Activated CD4-positive, alpha-beta T cell treated with anti-CD3 and anti-CD28 coated beads, Interleukin-2, amount 10 ng/mL, durations not matched to agents 7 days and 5 days (primary cell): ENCODE measurements at places on chromosomes 13 and 19.
A peak's percentile ranks its signal among the peaks of the same experiment; 100 is the strongest.

DNA sequence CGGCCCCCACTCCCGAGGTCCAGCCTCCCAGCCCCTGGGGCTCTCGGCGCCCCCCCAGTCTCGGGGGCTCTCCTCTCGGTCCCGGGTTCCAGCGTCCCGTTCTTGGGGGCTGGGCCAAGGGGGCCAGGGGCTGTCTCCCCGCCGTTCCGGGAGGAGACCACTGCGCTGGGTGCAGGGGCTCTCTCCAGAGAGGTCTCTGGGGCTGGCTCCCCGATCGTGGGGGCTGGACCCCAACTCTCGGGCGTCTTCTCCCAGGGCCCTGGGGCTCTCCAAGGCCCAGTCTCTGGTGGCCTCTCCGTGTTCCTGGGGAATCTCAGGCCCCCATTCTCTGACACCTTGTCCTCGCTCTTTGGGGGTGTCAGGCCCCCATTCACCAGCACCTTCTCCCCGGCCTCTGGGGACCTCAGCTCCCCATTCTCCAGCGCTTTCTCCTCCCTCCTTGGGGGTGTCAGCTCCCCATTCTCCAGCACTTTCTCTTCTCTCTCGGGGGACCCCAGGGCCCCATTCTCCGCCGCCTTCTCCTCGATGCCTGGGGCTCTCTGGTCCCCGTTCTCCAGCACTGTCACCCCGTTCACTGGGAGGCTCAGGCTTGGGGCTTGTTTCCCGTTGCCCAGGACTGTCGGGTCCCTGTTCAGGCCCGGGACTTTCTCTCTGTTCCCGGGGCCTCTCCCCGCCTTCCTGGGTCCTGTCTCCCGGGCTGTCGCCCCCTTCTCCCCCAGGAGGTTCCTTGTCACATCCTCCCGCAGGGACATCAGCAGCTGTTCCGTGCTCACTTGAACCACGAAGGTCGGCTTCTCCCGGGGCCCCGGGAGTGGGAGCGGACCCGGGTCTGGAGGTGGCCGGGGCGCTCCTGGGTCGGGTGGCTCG, 13.7 kb downstream of the LMTK3 start:
- DNase-seq, result no peak

GRCh38 chr13:60329221-60329923, 67.6 kb upstream of the TDRD3 start:
- peak; percentile 7 for DNase-seq

DNA sequence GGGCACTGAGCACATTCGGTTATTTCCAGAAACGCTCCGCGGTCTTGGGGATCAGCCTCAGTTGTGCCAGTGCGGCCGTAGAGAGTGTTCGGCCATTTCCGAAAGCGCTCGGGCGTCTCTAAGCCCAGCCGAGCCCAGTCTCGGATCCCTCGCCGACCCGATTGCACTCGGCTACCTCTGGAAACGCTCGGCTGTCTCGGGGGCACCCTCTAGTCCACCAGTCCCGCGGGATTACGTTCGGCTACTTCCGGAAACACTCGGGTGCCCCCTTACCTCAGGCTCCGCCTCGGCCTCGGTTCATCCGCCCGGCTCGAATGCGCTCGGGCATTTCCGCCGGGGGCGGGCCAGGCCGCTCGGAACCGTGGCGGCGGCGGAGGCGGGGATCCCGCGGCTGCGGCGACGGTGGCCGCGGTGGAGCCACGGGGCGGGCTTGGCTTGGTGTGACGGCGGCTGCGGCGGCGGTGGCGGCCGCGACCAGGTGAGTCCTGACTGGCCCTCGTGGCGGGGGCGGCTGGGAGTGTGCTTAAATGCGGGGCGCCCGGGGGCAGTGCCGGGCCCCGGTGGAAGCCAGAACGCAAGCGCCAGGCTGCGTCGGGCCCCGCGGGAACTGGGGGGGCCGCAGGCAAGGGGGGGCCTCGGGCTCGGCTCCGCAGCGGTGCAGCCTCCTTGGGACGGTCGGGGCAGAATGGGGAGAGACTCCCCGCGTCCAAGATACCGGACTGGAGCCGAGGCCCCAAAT, at the start of gene PIK3R2:
Gene PIK3R2, plus strand, starts transcription at position 347 of the 739 bp plus-strand sequence. CDS start 2,717 bp downstream, outside the sequence.
- peak; percentile 100 for DNase-seq

DNA sequence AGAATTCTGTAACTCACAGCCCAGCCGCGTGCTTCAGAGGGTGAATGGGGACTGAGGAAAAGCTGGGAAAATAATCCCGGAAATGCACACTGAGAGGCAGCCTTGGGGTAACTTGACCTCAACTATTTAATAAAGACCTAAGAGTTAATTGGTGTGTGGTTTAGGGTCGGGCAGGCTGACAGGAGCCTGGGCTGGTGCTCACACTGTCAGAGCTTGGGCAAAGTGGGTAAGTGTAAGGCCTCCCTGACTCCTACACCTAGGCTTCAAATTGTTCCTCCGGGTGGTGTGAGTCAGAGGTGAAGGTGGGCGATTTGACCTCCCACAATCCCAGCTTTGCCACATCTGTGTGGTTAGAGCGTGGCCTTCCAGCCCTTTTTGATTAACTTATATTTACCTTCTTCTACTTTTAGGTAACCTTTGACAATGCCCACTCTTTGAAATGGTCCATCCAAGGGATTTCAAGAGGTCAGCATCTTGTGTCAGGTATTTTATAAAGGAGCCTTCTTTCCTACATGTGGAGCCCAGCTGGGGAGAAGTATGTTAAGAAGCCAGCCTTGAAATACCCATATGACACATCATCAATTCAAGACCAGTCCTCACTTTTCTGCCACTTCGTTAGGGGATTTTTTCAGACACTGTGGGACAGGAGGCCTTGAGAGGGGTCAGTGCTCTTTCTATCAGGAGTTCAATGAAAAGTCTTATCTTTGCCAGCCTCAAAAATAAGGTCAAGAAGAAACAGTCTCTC, 114.2 kb downstream of the NUFIP1 start:
- DNase-seq, result no peak

- DNase-seq, result no peak
Measured at GRCh38 chr19:48755084-48755641, at the start of gene FGF21. Gene FGF21 (plus strand): TSS chr19:48755524. CDS start chr19:48756237, 713 bp downstream.

DNA sequence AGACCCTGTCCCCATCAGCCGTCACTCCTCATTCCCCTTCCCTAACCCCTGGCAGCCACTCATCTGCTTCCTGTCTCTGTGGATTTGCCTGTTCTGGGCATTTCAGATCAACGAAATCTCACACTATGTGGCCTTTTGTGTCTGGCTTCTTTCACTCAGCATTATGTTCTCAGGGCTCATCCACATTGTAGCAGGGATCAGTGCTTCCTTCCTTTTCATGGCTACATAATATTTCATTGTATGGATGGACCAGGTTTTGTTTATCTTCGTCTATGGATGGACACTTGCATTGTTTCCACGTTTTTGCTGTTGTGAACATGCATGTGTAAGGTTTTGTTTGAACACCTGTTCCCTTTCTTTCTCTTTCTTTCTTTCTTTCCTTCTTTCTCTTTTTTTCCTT, 41.3 kb downstream of the NWD1 start:
- no peak for DNase-seq

- DNase-seq, result no peak
Measured at GRCh38 chr13:37869506-37869755, 141 bp downstream of the TRPC4 start.

DNA sequence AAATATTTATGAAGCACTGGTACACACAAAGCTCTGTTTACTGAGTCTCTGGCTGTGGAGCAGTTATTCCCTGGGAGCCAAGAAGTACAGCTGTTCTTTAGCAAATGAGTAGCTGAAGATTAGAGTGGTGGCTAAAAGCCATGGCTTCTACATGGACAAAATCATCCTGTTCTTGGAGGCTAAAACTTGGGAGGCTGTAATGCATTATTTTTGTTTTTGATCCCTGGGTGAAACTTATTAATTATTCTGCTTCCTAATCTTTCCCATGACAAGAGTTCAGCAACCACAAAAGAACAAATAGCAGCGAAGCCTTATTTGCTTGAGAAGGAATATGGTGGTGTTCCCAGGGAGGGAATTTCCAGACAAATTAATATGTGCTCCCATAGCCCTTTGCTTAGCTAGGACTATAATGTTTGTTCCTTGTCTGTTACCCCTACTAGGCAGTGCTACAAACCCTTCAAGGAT, 109.5 kb downstream of the DCT start:
- no peak for DNase-seq

DNA sequence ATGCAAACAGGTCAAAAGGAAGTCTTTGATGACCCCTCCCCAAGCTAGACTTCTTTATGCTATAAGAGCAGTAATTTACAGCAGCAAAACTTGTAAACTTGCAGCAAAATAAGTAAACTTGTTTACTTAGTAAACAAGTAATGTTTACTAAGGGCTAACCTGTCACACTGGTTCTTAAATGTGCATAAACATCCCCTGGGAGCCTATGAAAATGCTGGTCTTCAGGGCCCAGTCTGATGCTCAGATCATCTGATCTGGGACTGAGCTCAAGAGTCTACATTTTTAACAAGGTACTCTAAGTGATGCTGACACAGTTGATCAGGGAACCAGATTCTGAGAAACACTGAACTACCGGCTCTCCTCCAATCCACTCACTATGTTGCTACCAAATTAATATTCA, 53.4 kb downstream of the MTMR6 start:
- no peak for DNase-seq

GRCh38 chr13:110683203-110683883, 22.6 kb downstream of the CARS2 start:
- DNase-seq, result peak; percentile 54

- no peak for DNase-seq
Measured at GRCh38 chr19:34316741-34317301, 48.2 kb upstream of the GPI start.

DNA sequence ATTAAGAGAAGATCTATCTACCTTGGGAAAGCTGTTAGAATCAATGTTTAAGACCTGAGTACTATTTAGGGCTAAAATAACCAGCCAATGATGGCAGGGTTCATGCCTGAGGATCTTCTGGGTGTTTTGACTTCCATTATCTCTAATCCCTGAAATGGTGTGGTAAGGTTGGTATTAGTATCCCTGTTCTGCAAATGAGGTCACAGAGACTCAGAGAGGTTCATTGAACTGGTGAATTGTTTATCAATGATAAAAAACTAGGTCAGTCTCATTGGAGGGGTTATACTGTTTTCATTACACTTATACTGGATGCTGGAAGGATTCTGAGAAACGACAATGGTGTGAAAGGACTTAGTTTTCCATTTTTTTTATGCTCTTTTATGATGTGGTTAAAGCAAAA, 264.8 kb downstream of the KLF5 start:
- DNase-seq, result no peak

DNA sequence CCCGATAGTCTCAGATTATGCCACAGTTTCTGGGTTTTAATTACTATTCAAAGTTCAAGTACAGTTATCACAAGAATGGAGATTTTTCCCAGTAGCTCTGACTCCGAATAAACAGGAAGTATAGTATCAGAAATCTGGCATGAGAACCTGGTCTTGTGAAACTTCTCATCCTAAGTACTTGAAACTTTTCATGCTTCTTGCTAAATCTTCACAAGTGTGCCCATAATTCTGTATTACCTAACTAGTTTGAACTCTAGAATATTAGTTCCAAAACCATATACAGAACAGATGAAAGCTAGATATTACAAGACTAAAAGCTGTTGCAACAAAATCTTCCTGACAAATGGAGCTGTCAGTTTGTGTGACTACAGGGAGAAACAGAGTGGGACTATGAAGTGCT, 70.5 kb upstream of the CSNK1A1L start:
- DNase-seq, result no peak

GRCh38 chr13:113589961-113590339, 5.4 kb downstream of the TFDP1 start:
- DNase-seq, result no peak

DNA sequence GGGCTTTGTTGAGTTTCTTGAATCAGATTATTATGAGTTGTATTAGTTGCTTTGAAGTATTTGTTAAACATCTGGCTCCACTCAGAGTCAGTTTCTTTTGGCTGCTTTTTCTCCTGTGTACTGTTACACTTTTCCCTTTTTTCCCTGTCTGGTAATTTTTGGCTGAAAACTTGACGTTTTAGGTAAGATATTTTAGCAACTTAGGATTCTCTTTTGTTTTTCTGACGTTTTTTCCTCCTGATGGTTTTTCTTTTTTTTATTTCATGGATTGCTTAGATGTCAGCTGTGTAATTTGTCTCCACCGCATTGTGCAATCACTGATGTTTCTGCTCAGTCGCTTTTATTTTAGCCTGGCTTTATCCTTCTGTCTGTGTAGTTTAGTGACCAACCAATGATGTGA, 20.7 kb downstream of the RFC3 start:
- no peak for DNase-seq

GRCh38 chr13:113876346-113877148, 12.7 kb upstream of the GAS6 start:
- DNase-seq, result no peak

DNA sequence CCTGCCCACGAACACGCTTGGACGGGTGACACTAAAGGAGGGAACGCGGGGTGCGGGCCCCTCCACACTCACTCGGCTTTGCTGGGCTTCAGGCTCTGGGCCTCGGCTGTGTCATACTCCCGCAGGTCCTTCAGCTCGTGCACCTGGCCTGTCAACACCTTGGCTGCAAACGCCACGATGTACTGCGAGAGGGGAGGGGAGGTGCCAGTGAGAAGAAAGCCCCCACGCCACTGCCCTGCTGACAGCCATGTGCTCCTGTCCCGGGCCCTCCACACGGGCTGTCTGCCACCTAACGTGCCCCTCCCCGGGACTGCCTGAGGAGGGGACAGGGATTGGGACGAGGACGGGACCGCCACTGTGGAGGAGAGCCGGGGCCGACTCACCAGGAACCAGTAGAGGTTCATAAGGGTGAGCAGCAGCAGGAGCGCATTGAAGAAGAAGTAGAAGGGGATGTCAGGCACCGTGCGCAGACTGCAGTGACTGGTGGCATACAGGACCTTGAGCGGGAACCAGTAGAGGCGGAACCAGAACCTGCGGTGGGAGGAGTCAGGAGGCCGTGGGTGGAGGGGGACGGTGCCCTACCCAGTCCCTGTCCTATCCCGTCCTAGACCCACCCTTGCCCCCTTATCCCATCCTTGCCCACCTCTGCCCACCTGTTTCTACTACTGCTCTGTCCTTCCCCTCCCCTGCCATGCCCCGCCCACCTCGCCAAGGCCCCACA, 16.9 kb downstream of the CERS1 start:
- DNase-seq, result no peak

- DNase-seq, result no peak
Measured at GRCh38 chr13:101272886-101273285, 143.4 kb downstream of the NALCN start.

- no peak for DNase-seq
Measured at GRCh38 chr19:31610018-31610417, 260.8 kb upstream of the TSHZ3 start.

- DNase-seq, result no peak
Measured at GRCh38 chr13:20232556-20233277, 598 bp upstream of the GJB6 start.

- peak; percentile 53 for DNase-seq
Measured at GRCh38 chr13:106566641-106567473, 1.1 kb downstream of the ARGLU1 start.

GRCh38 chr13:18944501-18945068, 237.0 kb downstream of the TUBA3C start:
- no peak for DNase-seq

GRCh38 chr19:18663940-18664530, 19.4 kb upstream of the CRTC1 start:
- peak; percentile 46 for DNase-seq

- DNase-seq, result no peak
Measured at GRCh38 chr19:43564800-43565199, 10.5 kb downstream of the XRCC1 start.
